ENCODE measurements at places on chromosomes 4 and X. TPM values are rescaled to one million over a fixed set of nuclear protein-coding genes. Genes with fewer than 3 reads are reported as not detected.

DNA sequence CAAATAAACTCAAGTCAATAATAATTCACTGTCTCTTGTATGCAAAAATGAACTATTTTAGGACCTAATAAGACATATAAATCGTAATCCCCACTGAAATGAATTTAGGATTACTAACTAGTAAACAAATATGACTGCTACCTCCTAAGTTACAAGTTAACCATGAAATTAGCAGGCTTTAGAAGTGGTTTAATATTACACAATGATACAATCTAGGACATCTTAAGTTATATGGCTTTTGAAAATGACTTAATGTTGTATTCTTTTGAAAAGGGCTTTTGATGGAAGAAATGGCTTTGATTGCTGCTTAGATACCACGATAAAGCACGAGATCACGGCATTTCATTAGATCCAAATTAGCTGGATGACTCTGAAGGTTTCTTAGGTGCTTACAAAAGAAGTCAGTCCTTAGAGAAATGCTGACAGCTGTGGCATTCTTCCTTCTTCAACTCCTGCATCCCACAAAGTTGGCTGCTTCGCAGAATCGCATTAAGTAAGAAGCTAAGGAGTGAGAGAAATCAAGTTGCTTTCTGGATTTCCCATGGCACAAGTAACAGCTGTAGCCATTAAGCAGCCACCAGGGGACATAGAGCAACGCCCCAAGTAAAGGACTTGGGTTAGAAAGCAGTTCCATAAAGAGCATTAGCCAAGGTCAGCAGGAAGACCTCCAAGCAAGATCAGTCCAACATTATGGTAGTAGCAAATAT, 6.9 kb downstream of the SLC10A7 start:
- no peak for DNase-seq

CASP3 gene
- total RNA-seq = 12.0 TPM

DNA sequence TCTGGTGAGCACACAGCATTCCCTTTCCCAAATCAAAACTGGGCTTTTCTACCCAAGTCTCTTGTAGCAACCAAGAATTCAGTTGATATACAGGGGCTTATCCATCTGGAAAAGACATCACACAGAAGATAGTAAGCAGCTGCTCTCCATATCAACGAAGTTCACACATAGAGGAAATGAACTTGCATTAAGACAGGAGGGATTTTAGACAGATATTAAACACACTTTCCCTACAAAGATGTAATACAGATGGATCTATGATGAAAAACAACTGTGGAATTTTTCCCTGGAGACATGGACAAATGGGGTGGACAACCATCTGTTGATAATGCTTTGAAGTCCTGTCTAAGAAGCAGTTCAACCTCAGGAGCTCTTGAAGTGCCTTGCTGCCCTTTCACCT, 9.8 kb upstream of the PDE5A start:
- DNase-seq = no peak

DNA sequence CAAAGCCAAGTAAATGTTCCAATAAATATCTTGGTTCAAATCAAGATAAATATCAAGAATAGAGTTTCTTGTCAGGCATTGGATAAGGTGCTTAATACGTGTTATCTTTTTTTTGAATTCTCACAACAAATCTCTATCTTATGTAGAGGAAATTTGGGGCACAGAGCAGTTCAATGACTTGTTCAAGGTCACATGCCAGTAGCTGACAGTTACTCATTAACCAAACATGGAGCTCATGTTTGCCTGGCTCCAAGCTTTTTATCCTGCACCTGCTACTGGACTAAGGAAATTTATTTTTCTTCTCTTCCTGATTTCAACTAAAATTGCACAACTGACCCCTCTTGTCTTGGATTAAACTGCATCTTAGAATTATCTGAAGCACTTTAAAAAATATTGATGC, 76.3 kb downstream of the ATP10D start:
- no peak for DNase-seq

DNA sequence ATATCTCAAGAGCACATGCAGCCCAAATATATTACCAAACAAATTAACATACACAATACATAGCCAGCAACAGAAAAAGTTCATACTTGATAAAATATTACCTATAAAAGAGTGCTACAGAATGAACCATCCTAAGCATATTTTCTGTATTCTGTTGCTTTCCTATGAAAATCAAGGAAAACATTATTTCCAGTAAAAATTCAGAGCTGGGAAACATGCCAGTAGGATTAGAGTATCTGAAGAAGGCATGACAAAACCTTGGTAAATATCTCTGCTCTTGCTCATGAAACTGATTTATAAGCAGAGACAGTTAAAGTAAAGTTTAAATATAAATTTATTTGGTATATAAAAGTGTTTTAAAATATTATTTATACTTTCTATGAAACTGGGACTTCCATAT, 599.7 kb downstream of the ARAP2 start:
- no peak for DNase-seq

GRCh38 chrX:41478381-41478911, 31.3 kb downstream of the NYX start:
- no peak for DNase-seq
